NCI-H446 (cell line): ENCODE measurements at places on chromosomes 7 and 10.

- no peak for DNase-seq
Observed at GRCh38 chr10:1362589-1363445, 306.6 kb downstream of the WDR37 start.

DNA sequence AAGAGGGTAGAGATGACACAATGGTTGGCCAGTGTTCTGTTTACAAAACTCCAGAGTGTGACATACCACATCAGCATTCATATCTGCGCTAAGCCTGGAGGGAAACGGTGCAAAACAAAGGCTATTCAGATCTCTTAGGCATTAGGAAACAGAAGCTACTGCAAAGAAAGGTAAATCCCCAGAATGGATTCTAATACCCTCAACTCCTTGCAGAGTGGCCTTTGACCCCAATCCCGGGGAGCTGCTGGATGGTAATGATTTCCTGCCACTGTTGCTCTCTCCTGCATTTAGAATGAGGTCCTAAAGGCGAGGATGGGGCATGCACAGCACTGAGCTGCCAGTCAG lies 65.2 kb downstream of the AOAH start:
- DNase-seq = no peak

DNA sequence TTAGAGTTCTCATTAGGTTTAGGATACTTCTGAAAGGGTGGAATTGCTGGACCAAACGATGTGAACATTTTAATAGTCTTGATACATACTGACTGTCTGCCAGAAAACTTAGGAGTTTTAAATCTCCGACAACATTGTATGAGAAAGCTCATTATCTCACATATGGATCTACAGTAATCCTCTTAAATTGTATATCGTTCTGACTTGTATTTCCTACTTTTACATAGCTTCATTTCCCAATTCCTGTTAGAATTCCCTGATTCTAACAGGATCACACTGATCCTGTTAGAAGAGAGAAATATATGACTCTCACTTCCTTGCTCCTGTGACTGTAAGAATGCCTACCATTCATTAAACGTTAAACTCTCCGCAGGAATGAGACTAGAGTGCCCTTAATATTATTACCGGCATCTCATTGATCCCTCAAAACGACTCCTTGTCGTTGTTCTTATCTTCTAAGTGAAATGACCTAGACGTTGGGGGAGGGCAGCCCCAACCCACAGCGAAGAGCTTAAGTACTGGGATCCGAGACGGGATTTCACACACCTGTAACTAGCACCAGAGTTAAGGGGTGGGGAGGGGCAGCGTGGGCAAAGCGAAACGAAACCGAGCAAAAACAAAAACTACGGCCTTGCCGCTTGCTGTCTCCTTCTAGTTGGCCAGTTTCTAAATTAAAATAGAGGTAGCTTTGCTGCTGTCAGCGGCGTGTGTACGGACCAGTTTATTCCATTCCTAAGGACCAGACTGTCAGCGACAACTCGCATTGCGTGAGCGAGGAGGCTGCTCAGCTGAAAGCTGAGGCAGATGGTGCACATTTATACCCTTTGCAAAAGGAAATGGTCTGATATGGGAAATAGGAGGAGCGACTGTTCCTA lies 678 bp upstream of the TMEM106B start:
- DNase-seq = no peak

DNA sequence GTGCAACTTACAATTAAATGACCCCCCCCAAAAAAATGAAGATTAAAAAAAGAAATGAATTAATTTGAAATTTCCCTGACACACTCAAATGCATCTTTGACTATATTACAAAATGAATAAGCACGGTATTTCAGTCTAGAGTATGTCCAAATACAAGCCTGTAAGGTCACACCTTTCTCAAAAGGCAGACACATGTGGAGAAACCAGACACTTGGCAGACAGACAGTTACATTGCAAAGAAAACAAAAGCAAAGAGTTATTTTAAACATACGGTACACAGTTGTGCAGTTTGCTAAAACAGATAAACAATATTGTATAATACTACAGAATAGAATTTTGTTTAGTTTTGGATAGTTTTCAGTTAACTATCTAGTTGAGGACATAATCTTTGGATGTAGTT lies 153.0 kb downstream of the ATE1 start:
- no peak for DNase-seq

DNA sequence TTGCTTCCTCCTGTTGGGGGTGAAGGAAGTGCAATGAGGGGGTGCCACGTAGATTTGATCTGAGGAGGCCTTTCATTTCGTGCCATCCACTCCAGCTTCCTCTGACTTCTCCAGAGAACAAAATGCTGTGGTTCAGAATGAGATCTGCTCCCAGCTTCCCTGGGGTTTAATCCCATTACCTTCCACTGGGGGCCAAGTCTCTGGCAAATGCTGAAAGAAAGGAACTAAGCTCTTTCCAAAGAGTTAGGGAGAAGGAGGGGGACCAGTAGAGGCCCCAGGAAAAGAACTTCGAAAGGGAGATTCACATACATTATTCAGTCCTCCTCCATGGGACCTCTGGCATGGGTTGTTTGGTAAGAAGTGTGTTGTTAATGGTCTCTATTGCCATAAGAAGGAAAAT lies 727.0 kb downstream of the TYW1 start:
- DNase-seq = no peak

- DNase-seq = no peak
Observed at GRCh38 chr10:132102717-132103110, 37.0 kb downstream of the JAKMIP3 start.
